CD4-positive, alpha-beta T cell treated with Interleukin-21 for 1 hour (primary cell): ENCODE measurements at places on chromosomes 1 and 21.

DNA sequence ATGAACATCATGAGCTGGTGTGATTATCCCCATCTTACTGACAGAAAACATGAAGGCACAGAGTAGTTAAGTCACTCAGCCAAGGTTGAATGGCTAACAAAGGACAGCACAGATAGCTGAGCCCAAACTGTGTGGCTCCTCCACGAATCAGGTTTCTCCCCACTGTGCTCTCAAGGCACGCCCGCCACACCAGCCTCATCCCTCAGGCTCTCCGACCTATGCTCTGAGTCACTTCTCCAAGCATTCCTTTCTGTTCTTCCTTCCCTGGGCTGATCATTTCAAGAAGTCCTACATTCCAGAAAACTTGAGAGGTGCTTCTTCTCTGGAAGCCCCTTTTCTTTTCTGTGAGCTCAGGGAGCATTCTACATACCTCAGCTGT is 25.3 kb upstream of the SDC3 start:
- no peak for DNase-seq

GRCh38 chr1:230599926-230600656 is 42.2 kb upstream of the COG2 start:
- no peak for DNase-seq

- no peak for DNase-seq
Measured at GRCh38 chr1:223455470-223455869, 62.3 kb downstream of the CCDC185 start.

DNA sequence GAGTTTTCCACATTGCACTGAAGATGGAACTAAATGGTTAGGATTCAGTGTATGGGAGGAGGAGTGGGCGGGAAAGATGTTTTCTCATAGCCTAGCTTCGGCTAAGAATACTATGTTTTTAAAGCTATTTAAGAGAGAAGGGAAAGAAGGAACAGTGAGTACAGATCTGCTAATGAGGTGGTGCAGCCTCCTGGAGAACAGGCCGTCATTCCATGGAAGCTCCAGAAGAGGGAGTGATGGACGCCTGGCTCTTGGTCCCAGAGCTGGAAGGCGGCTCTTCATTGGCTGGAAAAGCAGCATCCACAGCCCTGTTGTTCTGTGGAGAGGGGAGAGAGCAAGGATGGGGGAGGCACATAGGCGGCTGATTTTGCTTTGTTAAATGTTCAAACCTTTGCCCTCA is 6.9 kb downstream of the CAMK1G start:
- DNase-seq = no peak
